ENCODE measurements at places on chromosomes 5 and 9.

- DNase-seq: no peak
Observed at GRCh38 chr9:35262064-35262463, 100.3 kb downstream of the UNC13B start.

- DNase-seq: peak; percentile 93
Observed at GRCh38 chr5:132044207-132044606, 16.2 kb upstream of the IL3 start.

- no peak for DNase-seq
Observed at GRCh38 chr5:41794471-41794870, 75.8 kb downstream of the OXCT1 start.

DNA sequence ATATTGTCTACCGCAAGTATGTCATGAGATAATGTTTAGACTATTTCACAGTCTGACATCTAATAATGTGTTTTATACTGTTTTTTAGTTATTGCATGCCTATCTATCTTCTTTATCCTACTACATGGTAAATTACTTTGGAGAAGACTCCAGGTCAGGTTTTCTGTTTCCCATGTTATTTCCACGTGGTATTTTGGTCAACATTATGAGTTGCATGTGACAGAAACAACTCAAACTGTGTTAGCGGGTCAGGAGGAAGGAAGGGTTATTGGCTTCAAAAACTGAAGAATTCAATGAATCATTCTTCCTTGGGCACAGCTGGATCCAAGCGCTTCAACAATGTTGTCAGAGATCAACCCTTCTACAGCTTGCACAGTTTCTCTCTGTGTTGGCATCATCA is 252.1 kb upstream of the CCNG1 start:
- DNase-seq: no peak

DNA sequence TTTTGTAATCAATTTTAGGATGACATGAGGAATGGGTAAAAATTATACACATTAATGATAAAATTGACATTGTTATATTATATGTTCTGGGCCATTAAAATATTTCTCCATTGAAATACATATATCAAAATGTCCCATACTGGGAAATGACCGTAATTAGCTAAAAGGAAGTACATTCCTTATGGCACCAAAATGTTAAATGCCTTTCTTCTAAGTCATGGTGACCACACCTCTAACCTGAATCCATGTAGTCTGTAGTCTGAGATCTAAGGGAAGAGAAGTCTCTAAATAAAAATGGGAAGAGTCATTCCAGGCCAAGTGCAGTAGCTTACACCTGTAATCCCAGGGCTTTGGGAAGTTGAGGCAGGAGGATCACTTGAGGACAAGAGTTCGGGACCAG is 10.0 kb upstream of the GDA start:
- DNase-seq: no peak

DNA sequence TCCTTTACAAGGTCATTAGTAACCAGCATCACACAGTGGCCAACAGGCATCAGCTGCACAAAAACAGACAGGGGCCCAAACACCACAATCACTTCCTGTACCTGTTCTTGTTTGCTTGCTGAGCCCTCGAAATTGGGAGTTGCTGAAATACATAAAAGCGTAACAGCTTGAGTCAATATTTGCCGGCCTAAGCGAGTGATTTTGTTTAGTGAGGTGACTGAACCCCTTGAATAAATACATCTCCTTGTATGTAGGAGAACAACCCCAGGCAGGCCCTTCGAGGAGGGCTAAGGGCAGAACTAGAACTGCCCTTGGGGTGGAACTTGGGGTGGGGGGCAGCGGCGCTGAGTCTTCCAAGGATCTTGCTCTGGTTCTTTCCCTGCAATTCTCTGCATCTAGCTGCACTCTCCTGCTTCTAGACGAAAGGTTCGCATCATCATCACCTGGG is 502.5 kb downstream of the RASEF start:
- no peak for DNase-seq

- DNase-seq: no peak
Observed at GRCh38 chr9:119221276-119221675, 148.0 kb downstream of the BRINP1 start.

- DNase-seq: no peak
Observed at GRCh38 chr9:106693558-106693957, 169.4 kb upstream of the ZNF462 start.

GRCh38 chr9:125536167-125536772 is 170.7 kb downstream of the MAPKAP1 start:
- DNase-seq: no peak

DNA sequence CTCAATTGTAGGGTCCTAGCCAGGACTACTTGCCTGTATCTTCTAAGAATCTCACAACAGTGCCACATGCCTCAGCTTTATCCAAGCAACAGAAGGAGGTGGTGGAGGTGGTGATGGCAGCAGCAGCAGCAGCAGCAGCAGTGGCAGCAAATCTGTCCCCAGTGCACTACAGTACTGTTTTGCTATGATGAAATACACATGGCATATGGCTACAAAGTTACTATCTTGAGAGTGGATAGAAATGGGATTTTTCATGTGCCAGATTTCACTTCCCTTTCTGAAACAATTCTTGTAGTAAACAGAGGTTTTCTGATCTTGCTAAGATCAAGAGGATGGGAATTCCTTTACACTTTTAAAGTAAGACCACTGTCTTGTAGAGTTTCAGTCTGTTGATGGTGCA is 8.1 kb upstream of the CYSTM1 start:
- peak; percentile 53 for DNase-seq

GRCh38 chr5:76701298-76701697 is 14.6 kb upstream of the F2R start:
- no peak for DNase-seq

DNA sequence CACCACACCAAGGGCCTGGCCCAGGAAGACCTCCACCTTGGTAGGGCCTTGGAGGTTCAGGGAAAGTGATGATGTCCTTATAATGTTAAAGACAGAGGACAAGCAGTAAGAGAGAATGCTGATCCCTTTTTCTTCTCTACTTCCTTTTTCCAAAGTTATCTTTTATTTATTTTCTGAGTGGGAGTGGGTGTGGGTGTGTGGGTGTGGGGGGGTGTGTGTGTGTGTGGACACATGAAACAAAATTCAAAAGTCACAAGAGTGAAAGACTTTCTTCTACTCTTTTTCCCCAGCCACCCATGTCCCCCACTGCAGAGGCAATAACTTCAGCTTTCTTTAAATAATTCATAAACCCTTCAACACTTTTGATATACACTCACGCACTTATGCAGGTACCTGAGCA is 70.8 kb downstream of the ROR2 start:
- no peak for DNase-seq

DNA sequence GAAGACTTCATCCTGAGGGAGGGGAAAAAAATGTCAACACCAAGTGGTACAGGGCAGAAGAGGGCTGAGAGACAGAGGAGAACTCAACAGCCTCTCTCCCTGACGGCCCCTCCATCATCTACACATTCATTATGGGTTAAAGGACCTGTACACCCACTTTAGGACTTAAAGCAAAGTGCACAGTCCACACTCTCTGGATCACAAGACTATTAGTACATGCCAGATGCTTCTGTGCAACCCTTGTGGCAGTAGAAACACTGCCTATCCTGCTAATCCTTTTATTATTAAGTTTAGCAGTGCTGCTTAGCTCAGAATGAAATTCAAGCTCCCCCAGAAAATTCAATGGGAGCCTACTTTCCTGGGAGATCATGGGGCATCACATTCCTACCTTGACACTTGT is 1.9 kb downstream of the FRMD3 start:
- peak; percentile 41 for DNase-seq

DNA sequence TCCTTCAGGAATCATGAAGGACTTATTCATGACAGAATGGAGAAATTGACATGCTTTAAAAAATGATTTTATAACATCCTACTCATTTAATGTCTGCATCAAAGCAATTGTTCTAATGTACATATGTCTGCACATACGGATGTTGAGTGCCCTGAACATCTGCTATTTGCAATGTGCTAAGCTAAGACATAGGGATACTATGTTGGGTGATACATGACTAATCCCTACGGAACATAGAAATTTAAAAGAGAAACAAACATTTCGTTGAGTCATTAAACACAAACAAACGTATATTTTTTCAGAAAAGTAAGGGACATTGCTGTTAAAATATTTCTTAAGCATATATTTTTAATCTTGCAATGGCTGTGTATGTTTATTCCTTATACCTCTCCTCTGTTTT is 686.5 kb upstream of the ADAMTS16 start:
- DNase-seq: no peak

DNA sequence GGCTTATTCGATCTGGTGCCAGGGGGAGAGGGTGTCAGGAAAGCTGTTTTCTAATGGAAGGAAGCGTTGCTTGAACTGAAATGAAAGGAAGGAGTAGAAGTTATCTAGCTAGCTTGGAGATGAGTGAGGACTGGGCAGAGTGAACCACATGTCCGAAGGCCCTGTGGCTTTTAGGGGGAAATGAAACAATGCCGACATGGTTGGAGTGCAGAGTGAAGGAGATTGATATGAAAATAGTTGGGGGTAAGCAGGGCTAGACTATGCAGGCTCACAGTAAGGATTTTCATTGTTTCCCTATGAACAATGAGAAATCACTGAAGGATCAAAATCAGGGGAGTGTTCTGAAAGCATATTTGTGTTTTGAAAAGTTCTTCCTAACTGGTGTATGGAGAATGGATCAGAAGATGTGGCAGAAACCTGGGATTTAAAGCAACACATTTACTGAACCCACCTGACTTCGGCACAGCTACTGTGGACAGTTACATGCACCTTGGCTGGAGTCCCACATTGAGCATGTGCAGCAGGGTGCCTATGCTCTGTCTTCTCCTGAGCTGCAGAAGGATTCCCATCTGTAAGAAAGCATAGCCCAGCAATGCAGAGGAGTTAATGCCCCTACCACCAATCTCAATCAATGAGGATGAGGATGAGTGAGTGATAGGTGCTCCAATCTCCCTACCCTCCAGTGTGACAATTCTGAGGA is 144.4 kb upstream of the TBCA start:
- DNase-seq: no peak

- no peak for DNase-seq
Observed at GRCh38 chr9:71663216-71663615, 105.1 kb downstream of the CEMIP2 start.

DNA sequence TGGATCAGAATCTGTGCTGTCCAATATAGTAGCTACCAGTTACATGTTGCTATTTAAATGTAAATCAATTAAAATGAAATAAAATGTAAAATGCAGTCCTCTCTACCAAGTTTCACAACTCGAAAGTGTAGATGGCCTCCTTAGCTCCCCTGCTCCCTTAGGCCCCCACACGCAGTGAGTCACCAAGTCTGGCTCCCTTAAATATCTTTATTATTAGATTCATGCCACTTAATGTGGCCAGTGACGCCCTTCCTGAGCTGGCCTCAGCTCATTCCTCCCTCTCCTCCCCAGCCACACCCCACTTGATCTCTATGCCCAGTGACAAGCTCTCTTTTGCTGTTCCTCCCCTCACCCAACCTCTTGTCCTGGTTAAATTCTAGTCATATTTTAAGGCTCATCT is 88.4 kb upstream of the DNAH5 start:
- no peak for DNase-seq

GRCh38 chr5:74360535-74361210 is 279.9 kb downstream of the ENC1 start:
- no peak for DNase-seq

- DNase-seq: no peak
Observed at GRCh38 chr5:27742805-27743204, 704.4 kb upstream of the CDH9 start.

GRCh38 chr5:108637134-108637533 is 110.6 kb upstream of the FER start:
- peak; percentile 55 for DNase-seq

DNA sequence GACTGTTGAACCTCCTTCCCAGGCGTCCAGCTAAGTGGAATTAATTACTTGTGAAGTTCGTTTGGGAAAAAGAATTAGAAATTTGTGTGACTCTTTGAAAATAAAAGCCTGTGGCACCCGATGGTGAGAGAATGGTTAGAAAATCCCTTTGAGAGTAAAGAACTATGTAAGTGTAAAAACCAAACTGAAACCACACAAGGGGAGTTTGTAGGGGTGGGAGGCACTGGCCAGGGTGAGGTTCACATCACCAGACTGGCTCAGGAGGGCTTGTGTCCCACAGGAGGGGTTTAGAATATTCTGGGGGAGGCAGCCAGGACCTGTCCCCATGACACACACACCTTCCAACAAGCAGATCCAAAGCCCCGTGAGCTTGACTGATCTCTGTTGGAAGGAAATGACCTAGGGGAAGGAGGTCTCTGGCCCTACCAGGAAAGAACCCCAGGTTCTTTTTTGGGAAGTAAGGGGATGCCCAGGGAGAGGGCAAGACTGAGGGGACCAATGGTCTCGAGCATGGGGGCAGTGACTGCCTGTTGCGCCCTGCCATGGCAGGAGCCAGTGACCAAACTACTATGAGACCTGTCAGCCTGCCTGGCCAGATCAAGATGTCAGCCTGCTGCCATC is 4.3 kb downstream of the SPATA24 start:
- DNase-seq: no peak

DNA sequence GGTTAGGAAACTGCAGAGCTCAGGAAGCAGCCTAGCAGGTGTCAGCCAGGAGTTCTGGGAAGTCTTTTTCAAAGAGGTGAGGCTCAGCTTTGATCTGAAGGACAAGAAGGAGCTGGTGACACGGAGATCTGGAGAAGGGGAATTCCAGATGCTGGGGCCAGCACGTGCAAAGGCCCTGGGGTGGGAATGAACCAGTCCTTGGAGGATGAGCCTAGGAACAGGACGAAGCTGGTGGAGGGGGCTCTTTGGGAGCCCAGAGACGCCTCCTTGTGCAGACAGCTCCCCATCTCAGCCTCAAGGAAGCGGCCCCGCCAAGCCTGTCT is 15.2 kb upstream of the RNU6ATAC start:
- no peak for DNase-seq

GRCh38 chr9:100011062-100011681 is 87.6 kb downstream of the ERP44 start:
- DNase-seq: peak; percentile 79

DNA sequence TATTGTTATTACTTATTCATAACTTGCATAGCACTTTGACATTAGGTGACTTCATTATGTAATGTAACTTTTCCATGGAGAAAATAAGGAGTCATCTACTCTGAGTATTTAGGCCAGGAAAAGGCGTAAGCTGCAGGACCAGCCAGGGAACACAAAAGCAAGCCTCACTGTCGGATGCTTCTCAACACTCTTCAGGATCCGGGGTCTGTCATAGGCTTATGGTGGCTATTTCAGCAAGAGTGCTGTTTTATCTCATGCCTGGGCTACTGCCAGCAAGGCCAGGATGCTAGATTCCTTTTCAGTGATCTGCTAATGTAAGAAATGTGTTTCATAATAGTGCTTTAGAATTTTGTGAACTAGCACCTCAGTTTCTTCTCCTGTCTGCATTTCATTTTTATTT is 162.4 kb downstream of the CHSY3 start:
- no peak for DNase-seq

GRCh38 chr5:173479711-173480110 is 136.7 kb downstream of the BOD1 start:
- DNase-seq: no peak

- DNase-seq: no peak
Observed at GRCh38 chr5:72498284-72498683, 8.9 kb downstream of the ZNF366 start.
